Stimulated activated CD4-positive, alpha-beta T cell treated with anti-CD3 and anti-CD28 coated beads, Interleukin-1b, Interleukin-23, amount 100 ng/mL, for 1 hour (primary cell): ENCODE measurements at places on chromosomes 12 and 14.

GRCh38 chr14:66359500-66359899 lies 126.7 kb upstream of the CCDC196 start:
- no peak for DNase-seq

- no peak for DNase-seq
These were observed 952 bp downstream of the DRAM1 start for GRCh38 chr12:101878243-101878821.

GRCh38 chr12:52300796-52301691 lies 9.7 kb upstream of the KRT81 start:
- no peak for DNase-seq

- DNase-seq = no peak
These were observed 39.8 kb upstream of the NRXN3 start for GRCh38 chr14:78130356-78130755.

DNA sequence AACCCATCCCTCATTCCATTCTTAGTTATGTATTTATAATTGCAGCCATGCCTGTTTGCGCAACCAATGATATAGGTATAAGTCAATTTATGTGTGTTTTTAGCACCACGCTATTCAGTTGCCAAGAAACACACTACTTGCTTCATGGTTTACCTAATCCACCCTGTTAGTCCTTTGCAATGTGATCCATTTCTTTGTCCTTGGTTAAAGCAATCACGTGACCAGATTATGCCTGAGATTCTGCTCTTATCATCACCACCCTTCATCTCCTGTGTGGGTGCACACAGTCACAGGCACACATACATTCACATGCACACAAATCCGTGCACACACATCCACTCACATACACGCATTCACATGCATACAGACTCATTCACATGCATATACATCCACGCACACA lies 52.3 kb upstream of the KCNA5 start:
- DNase-seq = no peak

DNA sequence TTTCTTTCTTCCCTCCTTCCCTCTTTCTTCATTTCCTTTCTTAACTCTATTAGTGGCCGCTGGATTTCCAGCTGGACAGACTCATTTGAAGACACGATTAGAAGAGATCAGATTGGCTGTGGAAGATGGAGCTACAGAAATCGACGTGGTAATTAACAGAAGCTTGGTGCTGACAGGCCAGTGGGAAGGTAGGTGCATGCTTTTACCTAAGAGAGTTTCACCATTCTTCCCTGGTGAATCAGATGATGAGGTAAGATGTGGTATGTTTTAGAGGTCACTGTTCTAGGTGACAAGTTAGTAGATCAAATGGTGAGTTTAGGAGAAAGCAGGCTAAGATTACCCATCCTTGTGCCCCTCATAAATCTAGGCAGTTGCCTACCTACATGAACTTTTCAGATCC lies 51.6 kb downstream of the DERA start:
- DNase-seq = no peak

DNA sequence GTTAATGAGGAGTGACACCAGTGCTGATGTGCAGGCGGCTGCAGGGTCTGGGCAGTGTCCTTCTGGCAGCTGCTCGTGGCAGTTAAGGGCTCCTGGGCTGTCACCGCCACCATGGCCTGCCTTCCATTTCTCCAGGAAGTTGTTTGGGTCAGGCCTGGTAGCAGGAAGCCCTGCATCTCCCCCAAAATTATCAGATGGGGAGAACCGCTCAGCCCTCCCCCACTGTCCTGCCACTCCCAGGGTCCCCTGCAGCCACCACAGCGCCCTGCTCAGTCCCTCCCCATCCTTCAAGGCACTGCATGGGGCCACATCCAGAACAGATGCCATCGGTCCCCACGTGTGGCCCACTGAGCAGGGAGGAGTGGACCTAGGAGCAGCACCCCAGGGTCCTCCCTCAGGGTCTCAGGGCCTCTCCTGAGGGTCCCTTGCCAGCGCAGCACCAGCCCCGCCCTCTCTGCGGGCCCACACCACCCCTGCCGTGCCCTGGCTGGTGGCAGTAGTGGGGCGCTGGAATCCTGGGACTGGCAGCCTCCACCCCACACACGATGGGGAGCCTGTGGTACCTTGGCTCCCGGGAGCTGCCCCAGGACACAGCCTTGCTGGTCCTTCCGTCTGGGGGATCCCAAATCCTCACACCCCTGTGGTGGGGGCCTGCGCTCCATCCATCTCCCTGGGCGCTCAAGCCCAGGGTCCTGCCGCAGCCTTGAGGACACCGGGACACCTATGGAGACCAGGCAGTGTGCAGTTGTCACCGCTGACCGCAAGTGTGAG lies 10.3 kb upstream of the AMN start:
- no peak for DNase-seq

DNA sequence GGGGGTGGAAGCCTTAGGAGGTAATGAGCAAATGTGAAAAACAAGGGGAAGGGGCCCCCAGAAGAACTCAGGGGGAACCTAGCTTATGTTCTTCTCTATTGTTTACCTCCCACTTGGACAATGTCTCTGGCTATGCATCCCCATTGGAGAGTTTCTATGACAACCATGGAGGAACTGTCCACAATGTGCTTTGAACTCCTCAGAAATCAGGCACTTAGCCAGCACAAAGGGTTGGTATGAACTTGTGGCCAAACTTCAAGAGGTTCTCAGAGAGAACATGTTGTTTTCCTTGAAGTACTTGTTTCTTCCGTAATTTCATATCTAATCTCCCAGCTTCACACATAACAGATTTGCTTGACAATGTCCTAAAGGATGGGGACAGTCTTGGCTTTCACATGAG lies 202.8 kb upstream of the PELI2 start:
- DNase-seq = no peak

DNA sequence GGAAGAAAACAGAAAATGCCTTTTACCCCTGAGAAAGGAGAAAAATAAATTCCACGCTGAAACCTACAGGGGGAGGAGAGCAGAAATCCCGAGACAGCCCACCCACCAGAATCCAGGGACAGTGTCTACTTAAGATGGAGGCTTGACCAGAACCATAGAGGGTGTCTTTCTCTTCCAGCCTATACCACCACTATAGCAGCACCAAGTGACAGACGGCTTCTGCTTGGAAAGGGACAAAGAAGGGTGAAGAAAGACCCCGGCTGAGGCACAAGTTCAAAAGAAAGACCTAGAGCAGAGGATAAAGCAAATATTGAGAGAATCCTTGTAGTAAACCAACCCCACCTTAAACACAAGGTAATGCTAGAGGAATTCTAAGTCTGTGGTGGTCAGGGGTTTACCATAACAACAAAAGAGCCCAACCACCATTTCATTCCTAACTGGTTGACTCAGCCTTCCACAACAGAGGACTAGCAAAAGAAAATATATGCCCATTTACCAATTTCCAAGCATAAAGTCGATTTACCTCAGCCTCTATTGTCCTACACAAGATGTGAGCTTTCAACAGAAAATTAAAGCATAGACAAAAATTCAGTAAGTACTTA lies 105.3 kb upstream of the FOXG1 start:
- no peak for DNase-seq

GRCh38 chr12:59637692-59638070 lies 41.9 kb downstream of the SLC16A7 start:
- DNase-seq = no peak

DNA sequence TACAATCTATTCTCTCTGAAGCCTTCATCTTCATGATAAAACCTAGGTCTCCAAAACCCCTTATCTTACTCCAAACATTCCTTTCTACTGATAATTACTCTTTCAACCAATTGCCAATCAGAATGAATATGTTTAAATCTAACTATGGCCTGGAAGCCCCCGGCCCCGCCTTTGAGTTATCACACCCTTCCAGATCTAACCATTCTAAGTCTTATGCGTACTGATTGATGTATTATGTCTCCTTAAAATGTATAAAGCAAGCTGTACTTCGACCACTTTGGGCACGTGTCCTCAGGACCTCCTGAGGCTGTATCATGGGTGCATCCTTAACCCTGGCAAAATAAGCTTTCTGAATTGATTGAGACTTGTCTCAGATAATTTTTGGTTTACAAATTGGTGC lies 14.4 kb downstream of the PABPN1 start:
- no peak for DNase-seq

DNA sequence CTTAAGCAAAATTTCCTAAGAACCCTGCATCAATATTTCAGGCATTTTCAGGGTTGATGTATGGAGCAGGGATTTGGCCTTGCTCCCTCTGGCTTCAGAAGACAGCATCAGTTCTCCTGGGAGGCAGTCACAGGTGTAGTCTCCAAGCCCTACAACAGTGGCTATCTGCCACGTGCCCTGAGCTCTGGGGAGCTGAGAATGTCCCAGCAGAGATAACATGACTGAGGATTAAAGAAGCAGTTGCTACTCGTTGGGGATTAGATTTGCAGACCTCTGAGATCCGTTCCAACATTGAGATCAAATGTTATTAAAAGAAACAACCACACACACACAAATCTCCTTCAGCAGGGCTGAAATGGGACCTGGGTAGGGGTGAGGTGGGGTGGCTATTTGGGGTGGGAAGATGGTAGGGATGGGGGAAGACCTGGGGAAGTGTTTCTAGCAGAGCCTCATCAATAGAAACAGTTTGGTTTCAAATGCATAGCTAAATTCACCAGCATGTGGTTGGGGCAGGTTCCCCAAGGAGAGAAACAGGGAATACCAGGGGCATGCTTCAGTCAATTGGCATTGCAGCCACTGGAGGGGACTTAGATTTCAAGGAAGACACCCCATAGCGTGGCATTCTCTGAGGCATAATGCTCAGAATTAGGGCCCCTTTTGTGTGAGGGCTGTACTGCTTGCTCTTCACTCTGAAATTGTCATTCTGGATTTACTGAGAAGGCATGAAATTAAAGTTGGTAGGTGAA lies 15.2 kb upstream of the FAM234B start:
- DNase-seq = no peak

DNA sequence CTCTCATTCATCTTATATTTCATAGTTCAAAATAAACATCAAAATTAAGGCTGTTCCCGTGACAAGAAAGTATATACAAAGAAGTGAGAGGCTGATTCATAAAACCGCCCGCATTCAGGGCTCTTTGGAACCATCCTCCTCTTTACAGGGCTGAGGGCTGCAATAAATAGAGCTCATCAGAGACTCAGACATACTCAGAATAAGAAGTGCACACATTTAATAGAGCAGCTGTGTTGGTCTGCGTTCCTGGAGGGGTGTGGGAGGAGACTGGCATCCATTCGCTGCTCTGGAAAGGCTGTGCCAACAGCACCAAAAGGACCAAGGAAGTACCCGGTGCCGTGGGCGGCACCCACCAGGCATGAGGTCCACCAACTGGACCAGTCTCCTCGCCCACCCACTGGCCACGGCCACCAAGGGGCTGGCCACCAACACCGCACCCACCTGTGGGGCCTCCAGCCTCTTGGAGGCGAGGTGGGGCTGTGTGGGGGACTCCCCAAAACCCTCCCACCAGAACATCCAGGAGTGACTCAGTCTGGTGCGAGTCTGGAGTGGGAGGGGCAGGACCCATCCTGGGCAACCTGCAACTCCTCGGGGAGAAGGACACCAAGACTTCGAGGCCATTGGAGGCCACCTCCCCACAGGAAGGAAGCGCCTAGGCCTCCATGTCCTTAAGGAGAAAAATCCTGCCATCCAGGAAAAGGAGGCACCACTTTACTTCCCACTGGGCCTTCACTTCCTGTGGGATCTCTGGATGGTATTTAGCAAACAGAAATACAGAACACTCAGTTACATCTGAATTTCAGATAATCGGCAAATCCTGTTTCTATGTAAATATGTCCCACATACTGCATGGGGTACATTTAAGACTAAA lies 32.7 kb downstream of the VCPKMT start:
- DNase-seq = no peak

DNA sequence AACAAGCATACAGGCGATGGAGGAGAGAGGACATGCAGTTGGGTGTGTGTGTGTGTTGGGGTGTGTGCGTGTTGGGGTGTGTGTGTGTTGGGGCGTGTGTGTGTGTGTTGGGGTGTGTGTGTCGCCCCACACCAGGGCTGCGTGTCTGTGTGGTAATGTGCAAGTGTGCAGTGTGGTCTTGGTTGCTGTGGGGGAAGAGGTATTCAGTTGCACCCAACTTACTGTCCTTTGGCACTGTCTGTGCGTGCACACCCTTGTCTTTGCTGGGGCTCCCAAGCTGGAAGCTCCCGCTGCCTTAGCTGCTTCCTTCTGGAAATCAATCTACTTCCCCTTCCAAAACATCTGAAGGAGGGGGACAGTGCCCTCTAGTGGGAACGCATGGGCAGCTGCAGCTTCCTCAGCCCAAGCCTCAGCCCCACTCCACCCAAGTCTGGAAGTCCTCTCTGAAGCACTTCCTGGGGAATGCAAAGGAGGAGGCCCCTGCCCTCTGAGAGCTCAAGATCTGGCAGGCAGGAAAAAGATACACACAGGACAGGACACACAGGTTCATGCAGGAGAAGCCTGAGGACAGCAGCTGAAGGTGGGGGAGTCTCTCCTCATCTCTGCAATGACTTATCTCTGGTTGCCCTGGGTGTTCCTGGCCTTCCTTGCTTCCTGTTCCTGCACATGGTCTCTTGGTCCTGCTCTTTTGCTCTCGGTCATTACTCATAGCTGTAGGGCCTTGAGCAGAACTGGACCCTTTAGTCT lies 13.1 kb downstream of the ASIC1 start:
- no peak for DNase-seq

DNA sequence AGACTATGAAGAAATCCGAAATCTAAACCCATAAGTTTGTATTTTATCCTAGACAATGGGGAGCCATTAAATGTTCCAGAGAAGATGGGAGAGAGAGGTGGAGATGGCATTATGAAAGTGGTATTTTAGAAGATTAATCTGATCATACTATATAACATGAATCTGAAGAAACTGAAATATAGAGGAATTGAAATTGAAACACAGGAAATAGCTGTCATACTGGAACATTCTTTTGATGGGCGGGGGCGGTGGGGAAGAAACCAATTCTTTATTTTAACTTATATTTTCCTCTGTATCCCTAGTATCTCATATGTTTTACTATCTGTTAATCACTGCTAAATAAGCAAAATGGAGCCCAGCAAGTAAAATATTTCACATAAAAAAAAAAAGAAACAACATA lies 27.0 kb upstream of the FOXN3 start:
- DNase-seq = no peak

- DNase-seq = no peak
These were observed 89.9 kb upstream of the DCN start for GRCh38 chr12:91272461-91273063.
